Activated CD4-positive, alpha-beta T cell treated with anti-CD3 and anti-CD28 coated beads for 36 hours (primary cell): ENCODE measurements at places on chromosomes 2 and 18.
A peak's percentile ranks its signal among the peaks of the same experiment; 100 is the strongest.

DNA sequence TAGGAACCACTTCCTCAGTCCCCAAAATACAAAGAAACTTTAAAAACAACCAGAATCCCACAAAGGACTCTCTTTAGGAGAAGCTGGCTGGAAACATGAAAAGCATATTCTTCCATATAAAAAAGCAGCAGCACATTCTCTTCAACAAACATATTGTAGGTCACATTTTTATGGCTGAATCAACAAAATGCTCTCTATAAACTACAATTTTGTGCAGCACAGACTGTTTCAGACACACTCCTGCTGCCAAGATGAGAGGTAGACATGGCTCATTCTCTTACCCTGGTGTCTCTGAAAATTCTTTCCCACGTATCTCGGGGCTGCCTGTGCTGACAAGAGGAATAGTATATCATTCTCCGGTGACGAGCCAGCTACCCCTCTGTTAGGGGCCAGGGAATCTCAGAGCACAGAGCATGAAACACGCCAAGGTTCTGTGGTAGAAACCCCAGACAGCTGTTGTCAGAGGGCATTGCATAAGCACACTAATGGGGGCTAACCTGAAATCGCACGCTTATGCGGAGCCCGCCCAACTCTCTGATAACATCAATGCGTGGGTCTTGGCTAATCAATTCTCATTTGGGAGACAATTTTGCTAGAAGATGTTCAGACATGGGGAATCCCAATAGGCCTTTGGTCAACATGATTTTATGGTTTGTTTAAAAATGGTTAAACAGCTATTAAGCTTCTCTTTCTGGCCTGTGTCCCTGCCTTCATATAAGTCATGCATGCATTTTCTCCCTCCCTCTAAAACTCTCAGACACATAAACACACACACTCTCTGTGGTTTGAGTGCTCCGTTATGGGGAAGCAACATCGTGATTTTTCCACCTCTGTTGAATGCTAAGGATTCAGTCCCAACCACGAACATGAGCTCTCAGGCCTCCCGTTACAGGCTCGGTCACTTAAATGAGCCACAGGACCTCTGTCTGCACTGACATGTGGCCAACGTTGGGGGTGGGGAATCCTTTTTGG is 177.5 kb downstream of the INO80D start:
- no peak for DNase-seq

DNA sequence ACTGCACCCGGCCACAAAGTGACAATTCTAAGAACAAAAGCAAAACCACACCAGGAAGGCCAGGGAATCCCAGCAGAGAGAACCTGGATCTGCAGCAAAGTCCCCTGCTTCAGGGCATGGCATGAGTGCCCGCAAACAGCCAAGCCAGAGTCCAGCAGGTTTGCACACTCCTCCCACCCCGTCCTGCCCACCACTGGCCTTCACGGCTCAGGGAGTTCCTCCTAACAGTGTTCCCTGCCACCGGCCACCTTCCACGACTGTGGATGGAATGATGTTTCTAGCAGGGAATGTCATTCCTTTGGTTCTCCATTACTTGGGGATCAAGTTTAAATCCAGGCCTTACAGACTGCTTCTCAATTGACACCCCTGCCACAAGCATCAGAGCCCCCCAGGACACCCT is 42.0 kb upstream of the B3GNT7 start:
- no peak for DNase-seq

- DNase-seq, result no peak
These were observed 113.9 kb downstream of the MYO5B start for GRCh38 chr18:50080932-50081560.

DNA sequence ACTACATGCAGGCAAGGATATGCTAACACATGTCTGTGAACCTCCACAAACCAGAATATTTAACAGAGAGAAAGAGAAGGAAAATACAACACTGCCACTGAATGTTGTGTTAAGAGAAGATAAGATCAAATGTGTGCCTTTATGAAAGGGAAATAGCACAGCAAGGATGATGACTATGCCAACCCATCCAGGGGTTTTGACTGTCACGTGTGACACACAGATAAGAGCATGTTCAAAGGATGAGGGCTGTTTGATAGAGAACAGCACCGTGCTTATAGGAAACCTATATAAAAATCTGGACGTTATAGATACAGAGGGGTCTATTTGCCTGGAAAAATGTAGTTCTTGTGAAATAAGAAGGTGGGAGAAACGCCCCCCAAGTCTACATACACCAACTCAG is 911.8 kb downstream of the CPS1 start:
- no peak for DNase-seq

GRCh38 chr2:113755035-113755834 is 1.2 kb downstream of the SLC35F5 start:
- peak; percentile 30 for DNase-seq

DNA sequence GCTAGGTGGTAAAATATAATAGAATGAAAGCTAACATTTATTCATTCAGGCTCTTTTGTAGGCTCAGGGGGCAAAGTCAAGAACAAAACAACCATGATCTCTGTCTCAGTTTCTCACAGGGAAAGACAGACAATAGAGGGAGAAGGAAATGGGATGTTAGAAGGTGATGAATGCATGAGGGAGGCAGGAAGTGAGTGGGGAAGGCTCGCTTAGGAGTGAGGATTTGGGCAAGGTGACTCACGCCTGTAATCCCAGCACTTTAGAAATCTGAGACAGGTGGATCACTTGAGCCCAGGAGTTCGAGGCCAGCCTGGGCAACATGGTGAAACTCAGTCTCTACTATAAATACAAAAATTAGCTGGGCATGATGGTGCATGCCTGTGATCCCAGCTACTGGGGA is 88.4 kb downstream of the CTIF start:
- DNase-seq, result no peak

DNA sequence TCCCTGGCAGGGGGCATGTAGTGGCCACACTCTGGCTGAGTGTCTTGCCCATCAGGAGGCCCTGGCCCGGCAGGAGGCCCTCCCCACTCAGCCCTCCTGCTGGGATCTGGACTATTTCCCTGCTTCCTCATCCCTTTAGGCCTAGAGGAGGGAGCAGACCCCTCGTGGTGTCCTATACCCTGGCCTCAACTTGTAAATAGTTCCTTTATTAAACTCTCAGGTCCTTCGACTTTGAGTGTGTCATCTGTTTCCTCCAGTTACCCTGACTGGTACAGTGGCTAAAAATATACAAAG is 166.7 kb upstream of the GLI2 start:
- no peak for DNase-seq

GRCh38 chr2:239444626-239445577 is 44.1 kb upstream of the HDAC4 start:
- no peak for DNase-seq

- DNase-seq, result no peak
These were observed 8.4 kb downstream of the PTMA start for GRCh38 chr2:231716666-231717280.

DNA sequence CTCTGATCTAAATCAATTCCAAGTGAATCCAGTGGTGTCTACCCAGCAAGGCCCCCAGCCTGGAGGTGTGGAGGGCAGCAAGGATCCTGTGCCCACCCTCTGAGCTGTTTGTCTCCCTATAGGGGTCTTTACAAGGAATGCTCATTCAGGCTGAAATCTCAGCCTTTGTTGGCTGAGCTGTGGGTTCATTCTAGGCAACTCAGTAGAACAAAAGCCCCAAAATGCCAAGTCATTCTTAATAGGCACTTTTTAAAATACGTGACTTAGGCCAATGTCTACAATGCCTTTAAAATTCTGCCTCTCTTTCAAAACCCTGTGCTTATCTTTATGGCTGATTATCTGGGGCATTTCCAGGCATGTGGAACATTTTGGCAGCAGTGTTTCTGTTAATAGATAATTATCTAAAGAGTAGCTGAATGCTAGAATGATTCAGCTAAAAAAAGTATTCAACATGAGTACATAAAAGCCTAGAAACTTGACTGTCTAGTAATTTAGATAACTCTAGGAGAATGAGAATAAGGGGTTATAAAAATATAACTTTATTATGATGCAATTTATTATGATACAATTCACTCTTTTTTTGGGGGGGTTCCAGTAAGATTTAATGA is 7.4 kb downstream of the UGT1A6 start:
- DNase-seq, result no peak

GRCh38 chr18:62066102-62066818 is 120.6 kb downstream of the PIGN start:
- no peak for DNase-seq

DNA sequence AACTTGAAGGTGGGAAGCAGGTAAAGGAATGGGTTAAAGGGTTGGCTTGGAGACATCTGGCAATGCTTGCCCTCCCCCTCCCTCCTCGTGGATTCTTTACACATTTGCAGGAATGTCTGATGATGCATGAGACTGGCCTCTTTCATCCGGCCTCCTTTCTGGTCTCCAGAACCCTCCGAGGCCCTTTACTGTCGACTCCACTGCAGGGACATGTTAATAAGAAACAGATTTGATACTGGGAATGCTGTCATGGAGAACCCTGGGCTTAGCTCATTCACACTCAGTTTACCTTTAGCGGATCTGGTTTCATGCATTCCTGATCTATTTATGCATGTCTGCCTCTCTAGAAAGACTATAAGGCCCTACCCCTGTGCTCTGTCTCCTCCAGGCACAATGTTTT is 238.7 kb downstream of the TGIF1 start:
- no peak for DNase-seq

GRCh38 chr2:71860381-71860926 is 287.2 kb downstream of the CYP26B1 start:
- no peak for DNase-seq

- no peak for DNase-seq
These were observed 75.8 kb upstream of the BCL11A start for GRCh38 chr2:60629305-60629662.

DNA sequence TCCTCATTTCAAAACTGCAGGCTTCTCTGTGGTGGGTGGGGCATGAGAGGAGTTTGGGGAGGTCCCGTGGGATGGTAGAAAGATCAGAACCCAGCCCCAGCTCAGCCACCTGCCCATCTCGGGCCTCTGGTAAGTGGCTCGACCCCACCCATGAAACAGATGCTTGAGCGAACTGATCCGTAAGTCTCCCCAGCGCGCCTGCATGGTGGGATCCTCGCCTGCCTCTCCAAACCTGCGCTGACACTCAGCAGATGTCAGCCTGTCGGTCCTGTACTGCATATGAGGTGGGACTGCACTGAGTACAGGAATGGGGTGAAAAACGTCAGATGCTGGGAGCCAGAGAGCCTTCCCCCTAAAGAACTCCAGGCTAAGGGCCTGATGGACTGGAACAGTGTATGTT is 15.9 kb upstream of the RPL31 start:
- no peak for DNase-seq

GRCh38 chr2:127278959-127279358 is 15.0 kb downstream of the ERCC3 start:
- DNase-seq, result no peak

GRCh38 chr2:238576674-238577073 is 149.9 kb downstream of the ASB1 start:
- no peak for DNase-seq

GRCh38 chr2:5521461-5521860 is 170.7 kb upstream of the SOX11 start:
- no peak for DNase-seq

- DNase-seq, result no peak
These were observed 20.0 kb downstream of the LANCL1 start for GRCh38 chr2:210456571-210456970.

DNA sequence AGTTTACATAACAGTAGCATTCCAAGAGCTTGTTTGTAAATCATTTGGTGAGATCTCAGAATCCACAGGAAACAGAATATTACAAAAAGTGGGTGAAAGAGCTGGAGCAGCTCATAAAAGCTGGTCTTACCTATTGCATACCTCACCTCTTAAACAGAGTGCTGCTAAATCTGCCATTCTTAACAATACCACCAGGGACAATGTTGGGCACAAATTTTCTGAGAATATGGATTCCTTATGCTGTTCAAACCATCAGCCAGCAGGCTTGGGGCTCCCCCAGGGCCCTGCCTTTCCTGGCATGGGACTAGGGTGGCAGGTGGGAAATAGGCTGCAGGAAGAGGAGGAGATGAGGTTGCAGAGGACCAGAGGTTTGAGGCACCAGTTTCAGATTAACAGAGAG is 55.6 kb downstream of the TGFA start:
- DNase-seq, result no peak

DNA sequence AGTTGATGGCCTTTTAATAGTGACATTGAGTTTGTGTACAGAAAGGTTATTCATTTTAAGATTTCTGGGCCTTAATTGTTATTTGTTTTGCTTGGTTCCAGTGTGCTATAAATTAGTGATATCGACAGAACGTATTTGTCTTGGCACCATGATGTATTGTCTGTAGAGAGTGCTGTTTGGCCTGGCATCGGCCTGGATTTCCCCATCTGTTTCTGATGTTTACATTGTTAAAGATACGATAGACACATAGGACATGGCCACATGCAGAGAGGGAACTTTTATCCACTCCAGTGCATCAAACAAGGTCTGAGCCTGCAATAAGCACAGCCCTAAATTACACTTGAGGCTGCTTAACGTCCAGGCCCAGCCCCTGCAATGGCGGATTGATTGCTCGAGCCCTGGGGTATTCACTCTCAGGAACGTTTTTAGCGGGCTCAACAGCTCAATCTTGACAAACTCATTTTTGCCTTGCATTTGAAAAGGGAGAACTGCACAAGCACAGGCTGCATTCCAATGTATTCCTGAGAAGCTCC is 144.7 kb downstream of the SLC4A3 start:
- no peak for DNase-seq

DNA sequence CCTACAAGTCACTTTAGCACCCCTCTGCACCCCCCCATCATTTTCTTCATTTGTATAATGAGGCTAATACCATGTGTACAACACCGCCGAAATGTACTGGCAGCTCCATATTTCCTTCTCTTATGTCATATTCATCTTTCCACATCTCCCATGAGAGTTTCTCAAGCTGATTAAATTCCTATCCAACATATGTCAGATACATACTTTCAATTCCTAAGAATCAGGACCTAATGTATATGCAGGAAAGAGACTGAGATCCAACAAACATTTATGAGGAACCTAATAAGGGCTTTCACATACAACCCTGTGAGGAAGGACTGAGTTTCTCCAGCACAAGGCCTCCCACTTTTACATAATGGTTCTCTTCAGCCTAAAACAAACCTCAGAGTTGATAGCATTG is 41.9 kb downstream of the PRKD3 start:
- no peak for DNase-seq

GRCh38 chr2:197786010-197786877 is 1.1 kb upstream of the BOLL start:
- peak; percentile 87 for DNase-seq

- DNase-seq, result no peak
These were observed 59.4 kb downstream of the NEDD4L start for GRCh38 chr18:58103339-58103985.

- no peak for DNase-seq
These were observed 130.6 kb upstream of the SKOR2 start for GRCh38 chr18:47381975-47382570.

DNA sequence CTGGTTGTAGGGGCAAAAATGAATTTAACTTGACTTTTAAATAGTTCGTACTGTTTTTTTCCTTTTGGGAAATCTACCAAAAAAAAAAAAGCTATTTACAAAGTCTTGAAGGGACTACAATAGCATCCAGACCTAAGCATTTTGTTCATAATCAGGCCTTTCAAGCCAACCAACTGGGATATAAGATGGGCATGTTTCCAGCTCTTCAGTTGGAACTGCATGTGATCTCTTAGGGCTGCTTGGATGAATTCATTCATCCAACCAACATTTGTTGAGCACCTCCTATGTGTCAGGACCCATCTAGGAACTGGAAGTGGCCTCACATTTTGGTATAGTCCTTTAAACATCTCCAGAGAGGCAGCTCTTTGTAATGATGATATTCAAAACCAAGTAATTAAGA is 98.6 kb downstream of the AAK1 start:
- DNase-seq, result no peak

- no peak for DNase-seq
These were observed 214.5 kb upstream of the CTAGE1 start for GRCh38 chr18:22632191-22632590.
